Hepatocyte (in vitro differentiated cells): ENCODE measurements at places on chromosomes 7 and 10.

DNA sequence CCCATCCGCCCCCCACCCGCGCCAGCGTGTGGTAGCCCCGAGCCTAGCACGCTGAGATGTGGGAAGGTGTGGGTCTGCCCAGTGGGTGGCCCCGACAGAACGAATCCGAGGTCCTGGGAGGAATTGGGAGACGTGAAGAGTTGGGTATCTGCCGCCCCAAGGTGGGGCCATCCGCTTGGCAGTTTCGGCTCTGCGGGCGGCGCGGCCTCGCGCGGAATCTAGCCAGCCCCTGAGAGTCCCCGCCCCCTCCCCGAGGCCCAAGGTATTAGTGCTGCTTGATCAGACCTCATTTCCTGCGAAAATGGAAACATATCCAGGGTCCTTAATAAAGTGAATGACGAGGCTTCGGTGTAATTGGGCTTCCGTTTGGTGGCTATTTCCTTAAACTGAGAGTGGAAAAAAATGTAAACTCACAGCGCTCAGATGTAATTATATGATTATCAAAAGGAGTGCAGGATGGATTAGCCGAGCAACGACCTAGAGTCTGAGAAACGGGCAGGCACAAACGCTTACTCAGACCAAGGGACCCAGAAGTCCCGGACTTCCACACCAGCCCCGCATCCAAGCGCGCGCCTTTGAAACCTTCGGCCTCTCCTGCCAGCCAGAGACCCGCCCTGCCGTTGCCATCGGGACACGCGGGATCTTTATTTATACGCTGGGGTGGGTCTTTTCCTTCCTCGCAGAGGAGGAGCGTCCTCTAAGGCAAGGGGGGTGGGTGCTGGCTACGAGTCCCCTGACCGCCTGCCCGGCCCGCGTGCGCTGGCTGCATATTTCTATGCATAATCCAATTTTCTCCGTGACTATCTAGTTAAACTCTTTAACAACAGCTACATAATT, 12.8 kb downstream of the LBX1 start:
- no peak for DNase-seq

- no peak for DNase-seq
These were observed 40.6 kb upstream of the GHITM start for GRCh38 chr10:84098667-84099066.

- no peak for DNase-seq
These were observed 15.7 kb downstream of the FXYD4 start for GRCh38 chr10:43386981-43387677.

GRCh38 chr7:111138586-111138985, 47.7 kb downstream of the LRRN3 start:
- no peak for DNase-seq

DNA sequence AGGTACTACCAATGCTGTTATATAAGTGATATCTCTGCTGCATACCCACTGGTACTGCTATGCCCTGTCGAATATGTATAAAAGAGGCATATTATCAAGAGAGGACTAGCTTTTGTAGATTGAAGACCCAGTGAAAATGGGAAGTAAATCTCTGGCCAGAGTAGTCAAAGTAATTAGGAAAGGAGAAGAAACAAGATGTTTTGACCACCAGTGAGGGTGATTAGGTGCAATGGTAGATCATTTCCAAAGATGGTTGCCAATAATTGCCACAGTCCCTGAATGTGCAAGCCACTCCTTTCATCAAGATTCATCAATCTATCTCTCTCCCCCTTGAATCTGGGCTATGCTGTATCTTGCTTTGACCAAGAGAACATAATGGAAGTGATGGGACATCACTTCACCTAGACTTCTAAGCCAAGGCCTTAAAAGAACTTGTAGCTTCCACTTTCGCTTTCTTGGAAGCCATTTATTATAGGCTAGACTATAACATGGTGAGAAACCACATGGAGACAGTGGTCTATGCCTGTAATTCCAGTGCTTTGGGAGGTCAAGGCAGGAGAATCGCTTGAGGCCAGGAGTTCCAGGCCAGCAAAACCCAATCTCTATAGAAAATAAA, 52.6 kb upstream of the ST8SIA6 start:
- no peak for DNase-seq

- no peak for DNase-seq
These were observed 237.3 kb upstream of the KLF14 start for GRCh38 chr7:130971297-130971696.

GRCh38 chr10:17744341-17744861, 7.6 kb upstream of the TMEM236 start:
- DNase-seq, result no peak

- no peak for DNase-seq
These were observed 286.4 kb downstream of the AHR start for GRCh38 chr7:17584822-17585221.

- DNase-seq, result no peak
These were observed 28.6 kb downstream of the CDK1 start for GRCh38 chr10:60806921-60807320.

DNA sequence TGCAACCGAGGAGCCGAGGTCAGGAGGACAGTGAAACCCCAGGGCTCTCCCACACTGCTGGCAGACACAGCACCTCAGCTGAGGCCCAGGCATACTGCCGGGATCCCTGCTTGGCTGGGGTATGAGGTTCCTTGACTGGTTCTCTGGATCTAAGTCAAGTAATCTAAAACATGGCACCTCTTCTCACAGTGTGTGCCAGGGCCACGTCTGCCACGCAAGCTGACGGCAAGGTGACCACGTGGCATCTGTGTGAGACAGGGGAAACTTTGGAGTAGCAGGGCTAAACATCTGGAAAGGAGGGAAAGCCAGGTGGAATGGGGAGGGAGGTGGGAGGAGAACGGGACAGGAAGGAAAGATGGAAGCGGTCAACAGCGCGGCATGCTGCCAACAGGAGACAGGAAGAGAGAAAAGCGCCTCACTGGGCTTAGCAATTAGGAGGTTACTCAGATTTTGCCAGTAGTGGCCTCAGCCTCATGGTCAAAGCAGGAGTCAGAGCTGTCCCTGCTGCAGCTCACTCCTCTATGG, 103.7 kb downstream of the CXCL12 start:
- no peak for DNase-seq

GRCh38 chr7:151115121-151115835, 29.0 kb downstream of the AGAP3 start:
- DNase-seq, result peak; percentile 72

GRCh38 chr7:92289321-92289720, 43.5 kb downstream of the ANKIB1 start:
- DNase-seq, result no peak
